ENCODE measurements at places on chromosomes 2 and 18.
A peak's percentile ranks its signal among the peaks of the same experiment; 100 is the strongest.

DNA sequence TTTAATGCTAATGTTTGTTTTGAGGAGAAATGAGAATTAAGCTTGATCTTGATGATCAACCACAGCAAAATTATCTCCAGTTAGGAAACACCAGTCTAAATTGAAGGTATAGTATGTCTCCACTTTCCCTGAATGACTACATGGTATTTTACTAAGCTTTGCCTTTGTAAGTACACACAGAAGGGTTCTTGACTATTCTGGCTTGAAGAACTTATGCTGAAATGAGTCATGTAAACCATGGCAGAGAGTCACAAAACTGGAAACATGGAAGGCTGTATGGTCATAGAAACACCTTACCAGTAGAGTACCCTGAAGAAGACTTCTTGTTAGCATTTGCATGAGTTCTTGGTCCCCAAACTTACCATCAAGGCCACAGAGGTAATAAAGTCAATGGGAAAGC, 250.5 kb downstream of the SLC8A1 start:
- no peak for DNase-seq

DNA sequence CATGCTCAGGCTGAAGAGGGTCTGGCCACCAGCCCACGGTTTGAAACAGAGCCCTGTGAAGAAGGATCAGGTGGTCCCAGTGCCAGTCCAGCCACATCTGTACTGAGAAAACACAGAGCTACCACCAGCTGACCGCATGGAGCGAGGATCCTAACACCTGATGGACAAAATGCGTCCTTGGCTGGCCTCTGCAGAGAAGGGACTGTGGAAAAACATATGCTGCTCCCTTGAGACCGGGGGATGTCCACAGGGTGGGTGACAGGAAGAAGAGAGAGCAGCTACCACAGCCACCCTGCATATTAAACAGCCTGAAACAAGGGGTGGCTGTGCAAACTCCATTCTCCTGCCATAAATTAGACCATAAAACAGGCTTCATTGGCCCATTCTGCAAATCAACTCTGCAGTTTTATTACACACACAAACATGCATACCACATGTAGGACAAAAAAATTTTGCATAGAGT, 137.2 kb downstream of the BCL2 start:
- DNase-seq, result no peak

GRCh38 chr2:71309-72035, 25.2 kb upstream of the FAM110C start:
- DNase-seq, result no peak

GRCh38 chr2:207930747-207931146, 94.6 kb downstream of the PLEKHM3 start:
- DNase-seq, result no peak

- no peak for DNase-seq
Observed at GRCh38 chr2:60837123-60837522, 44.3 kb upstream of the REL start.

DNA sequence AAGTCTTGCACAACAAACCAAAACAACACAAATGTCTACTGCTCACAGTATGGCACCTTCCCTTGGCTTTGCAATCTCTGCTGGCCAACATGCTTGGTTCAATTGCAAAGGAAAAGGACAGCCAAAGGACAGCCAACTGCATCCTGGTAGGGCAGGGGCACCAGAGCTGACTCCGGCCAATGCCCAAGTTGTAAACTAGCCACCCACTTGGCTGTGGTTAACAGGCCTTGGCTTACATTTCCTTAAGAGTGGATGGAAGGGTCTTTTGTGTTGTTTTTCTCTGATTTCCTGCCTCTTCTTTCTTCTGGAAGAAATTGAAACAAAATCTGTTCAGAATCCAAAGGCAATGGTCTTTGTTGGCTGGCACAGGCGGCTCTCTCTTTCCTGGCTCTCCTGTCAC, 119.1 kb upstream of the TRIB2 start:
- DNase-seq, result no peak

DNA sequence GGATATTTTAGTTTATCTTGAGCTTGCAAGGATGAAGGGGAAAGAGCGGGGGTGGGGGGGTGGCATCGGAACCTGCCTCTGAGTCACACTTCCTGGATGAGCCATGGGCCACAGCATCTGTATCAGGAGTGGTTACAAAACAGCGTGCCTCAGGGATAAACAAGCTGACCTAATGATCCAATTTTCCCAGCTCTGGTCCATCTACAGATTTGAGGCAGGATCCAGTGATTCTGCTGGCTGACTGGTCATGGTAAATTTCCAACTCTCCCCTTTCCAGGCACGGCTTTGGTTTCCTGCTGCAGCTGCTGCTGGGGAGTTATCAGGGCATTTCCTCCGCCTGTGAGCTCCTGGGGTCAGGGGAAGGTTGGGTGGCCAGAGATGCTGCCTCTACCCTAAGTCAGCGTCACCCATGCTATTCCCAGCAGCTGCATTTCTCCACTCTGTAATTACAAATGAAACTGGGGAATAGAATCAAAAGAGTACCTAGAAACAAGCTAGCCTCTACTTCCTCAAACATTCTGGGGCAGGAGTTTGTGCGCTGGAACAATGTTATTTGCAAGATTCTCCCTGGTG, 4.7 kb upstream of the HPCAL1 start:
- DNase-seq, result peak; percentile 77

- no peak for DNase-seq
Observed at GRCh38 chr2:65477590-65477989, 45.2 kb upstream of the SPRED2 start.

GRCh38 chr2:75790814-75791467, 80.2 kb upstream of the GCFC2 start:
- DNase-seq, result no peak

DNA sequence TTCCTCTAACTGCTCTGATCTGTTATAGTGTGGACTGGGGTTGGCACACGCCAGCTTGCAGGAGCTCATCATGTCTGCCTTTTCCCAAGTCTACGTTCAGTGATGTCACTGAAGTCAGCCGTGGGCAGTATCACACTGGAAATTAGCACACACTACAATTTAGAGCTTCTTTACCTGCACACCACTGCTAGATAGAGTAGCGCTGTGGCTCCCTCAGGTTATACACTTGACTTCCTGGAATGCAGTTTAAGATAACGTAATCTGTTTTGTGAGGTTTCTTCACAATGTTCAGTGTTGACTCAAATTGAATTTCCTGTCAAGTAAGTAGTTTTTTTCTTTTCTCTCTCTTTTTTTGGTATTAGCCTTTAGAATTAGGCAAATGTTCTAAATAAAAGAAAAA, 487.2 kb downstream of the DCDC2C start:
- no peak for DNase-seq

- no peak for DNase-seq
Observed at GRCh38 chr18:79768745-79769144, 29.0 kb upstream of the KCNG2 start.

DNA sequence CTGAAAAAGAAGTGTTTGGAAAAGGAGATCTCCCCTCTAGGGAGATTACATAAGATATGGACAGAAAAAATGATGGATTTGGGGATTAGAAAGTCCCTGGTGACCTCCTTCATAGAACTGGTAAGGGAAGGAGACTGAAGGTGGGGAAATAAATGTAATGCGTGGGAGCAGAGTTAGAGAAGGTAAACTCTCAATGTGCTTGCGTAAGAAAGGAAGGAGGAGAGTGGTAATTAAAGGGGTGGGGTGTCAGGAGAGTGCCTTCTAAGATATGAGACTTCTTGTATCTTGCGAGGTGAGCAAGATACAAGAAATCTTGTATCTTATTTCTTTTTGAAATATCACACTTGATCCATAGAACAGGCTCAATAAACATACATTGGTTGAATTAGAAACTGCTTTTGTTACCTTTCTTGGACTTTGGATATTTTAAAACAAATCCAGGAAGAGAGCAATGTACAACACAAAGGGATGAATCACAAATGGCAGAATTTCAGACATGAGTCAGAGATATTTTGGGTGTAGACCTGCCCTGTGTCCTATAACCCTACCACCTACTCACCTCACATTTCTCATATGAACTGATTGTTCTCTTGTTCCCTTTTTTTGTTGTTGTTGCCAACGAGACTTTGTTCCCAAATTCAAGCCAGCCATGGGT, 342.4 kb downstream of the INSIG2 start:
- no peak for DNase-seq

- no peak for DNase-seq
Observed at GRCh38 chr2:1310866-1311265, 102.4 kb upstream of the TPO start.

GRCh38 chr2:9983401-9984216, 32.1 kb downstream of the GRHL1 start:
- DNase-seq, result no peak

DNA sequence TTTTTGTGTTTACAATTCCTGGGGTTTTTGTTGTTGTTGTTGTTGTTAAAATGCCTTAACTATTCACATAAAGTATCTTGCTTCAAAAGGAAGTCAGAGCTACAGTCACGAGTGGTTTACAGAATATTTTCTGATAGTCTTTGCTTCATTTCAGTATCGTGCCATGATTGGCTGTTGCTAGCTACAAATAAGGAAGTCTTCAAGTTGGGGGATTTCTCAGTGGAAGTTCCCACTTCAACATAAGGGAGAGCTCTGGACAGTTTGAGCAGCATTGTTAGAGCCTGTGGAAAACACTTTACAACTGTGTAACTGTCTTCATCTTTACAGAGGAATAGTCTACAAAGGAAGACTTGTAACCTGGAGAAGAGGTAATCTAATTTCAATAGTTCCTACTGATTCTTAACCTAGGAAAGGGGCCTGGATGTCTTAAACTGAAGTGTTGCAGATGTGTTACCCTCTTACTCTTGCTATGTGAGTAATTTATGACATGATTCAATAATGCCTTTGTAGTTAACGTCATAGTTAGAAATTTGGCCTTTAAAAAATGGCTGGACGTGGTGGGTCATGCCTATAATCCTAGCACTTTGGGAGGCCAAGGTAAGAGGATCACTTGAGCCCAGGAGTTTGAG, 23.4 kb upstream of the TANK start:
- DNase-seq, result no peak

DNA sequence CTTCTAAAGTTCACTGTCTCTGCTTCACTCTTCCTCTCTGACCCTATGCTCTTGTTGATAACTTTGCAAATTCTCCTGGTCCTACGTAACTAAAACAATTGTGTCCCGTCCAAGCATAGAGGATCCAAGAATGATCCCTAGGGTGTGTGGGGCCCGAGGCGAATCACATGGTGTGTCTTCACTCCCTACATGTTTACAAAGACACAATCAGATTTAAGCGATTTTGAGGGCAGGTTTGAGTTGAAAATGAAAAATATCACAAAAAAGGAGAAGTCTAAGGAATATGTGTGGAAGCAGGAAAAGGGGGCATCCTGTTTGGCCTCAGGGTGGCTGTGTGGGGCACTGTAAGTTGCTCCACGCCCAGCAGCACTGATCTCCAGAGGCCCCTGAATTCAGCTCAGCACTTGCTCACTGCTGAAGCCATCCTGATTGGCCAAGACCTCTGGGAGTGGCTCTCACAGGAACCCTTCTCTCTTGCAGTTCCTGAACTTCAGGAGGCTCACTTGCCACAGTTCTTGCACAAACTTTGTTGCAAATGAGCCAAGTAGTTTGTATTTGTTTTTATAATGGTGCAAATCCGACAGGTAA, 363.6 kb downstream of the ZNF521 start:
- DNase-seq, result no peak

DNA sequence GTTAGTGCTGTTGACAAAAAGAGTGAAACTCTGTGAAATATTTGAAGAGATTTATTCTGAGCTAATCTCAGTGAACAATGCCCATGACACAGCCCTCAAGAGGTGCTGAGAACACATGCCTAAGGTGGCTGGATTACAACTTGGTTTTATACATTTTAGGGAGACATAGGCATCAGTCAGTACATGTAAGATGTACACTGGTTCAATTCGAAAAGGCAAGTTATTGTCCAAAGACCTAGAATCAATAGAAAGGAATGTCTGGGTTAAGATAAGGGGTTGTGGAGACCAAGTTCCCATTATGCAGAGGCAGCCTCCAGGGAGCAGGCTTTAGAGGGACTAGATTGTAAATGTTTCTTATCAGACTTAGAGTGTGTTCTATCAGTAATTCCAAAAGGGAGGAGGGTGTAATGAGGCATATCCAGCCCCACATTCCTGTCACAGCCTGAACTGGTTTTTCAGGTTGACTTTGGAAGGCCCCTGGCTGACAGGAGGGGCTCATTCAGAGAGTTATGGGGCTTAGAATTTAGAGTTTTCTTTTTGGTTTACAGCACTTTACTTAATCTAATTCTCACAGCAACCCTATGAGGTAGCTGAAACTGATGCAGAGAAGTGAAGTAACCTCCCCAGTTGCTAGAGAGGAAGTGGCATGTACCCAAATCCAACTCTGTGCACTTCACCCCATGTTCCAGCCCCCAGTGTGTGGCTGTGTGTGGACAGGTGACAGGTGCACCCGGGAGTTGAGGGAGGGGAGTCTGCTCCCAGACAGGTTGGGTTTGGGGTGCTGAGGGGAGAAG, 28.3 kb upstream of the ASAP2 start:
- DNase-seq, result no peak

DNA sequence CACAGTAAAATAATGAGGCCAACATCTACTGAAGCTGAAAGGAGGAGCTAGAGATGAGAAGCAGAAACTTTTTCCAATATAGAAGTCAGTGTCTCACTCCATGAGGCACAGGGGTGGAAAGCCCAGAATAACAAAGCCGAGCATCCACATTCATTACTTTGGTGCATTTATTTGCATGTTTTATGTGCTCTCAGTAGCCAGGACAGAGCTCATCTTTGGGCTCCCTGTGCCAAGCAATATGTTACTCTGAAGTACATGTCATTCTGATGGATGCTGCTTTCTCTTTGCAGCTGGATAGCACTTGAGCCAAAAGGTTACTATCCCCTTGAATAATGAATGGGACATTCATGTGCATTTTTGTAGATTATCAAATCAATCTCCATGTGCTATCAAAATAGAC, 338.6 kb upstream of the SOX11 start:
- no peak for DNase-seq

- DNase-seq, result no peak
Observed at GRCh38 chr2:220956429-220956828, 615.7 kb downstream of the EPHA4 start.

DNA sequence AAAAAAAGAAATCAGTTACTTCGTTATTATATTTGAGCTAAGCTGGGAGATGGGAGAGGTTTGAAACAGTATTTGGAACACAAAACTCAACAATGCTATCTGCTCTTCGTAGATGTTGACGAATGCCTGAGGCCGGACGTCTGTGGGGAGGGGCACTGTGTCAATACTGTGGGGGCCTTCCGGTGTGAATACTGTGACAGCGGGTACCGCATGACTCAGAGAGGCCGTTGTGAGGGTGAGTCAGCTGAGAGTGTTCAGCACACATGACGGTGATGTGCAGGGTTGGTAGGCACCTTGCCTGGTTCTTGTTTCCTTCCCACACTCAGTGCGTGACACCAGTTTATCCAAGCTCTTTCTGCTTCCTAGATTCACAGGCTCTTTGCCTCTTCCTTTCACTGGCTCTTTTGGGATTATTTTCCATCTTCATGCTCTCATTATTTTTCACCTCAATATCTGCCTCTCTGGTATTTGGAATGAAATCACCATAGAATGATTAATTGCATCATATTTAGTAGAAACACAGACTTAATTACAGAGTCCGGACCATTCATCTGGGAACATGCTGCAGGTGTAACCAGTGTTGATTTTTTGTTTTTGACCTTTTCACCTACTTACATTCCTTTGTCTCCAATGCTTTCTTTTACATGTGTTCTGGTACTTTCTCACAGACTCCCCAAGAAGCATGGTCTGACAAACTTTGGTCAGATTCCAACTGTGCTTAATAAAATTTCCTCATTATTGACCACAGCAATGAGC, 200.6 kb upstream of the RASGRP3 start:
- DNase-seq, result peak; percentile 49

- no peak for DNase-seq
Observed at GRCh38 chr2:207903236-207903635, 122.1 kb downstream of the PLEKHM3 start.

- DNase-seq, result no peak
Observed at GRCh38 chr2:112597537-112598322, 13.3 kb downstream of the CHCHD5 start.

Data from AG09319 (cell line).